ENCODE measurements at places on chromosomes 11 and 22. TPM values are rescaled to one million over a fixed set of nuclear protein-coding genes. Genes with fewer than 3 reads are reported as not detected.

- H3K4me1 ChIP-seq: no peaks in the 10 kb centered on the region
- no peak for DNase-seq
- no peak overlapping the region for H3K27ac ChIP-seq
- no peak overlapping the region for H3K4me3 ChIP-seq
These were observed 57.0 kb downstream of the RBFOX2 start for GRCh38 chr22:35971456-35972119.

DNA sequence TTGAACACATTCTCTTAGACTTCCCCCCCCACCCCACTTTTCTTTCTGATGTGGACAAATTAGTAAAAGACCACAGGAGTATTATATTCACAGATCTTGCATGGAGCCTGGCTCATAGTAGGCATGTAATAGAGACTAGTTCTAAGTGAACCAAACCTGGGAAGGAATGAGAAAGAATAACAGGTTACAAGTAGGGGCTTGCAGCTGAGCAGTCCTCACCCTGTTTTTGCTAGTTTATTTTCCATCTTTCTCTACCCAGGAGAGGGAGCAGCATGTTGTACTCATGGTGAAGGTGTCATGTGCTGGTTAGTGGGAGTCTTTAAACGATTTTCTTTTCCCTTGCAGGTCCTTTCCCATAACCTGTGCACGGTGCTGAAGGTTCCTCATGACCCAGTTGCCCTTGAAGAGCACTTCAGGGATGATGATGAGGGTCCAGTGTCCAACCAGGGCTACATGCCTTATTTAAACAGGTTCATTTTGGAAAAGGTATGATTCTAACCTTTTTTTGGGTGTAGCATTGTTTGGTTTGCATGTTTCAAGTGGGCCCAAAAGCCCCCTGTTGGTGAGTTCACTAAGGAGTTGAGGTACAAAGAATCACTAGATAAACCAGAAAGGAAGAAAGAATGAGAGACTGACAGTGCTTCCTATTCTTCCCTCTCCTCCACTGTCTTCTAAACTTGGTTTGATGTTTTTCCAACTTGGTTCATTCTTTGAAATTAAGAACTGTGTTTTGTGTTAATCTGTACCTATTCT lies 30.1 kb downstream of the SWAP70 start:
- H3K4me1 ChIP-seq: no peaks in the 10 kb centered on the region
- H3K27ac ChIP-seq: no peak overlapping the region
- no peak for DNase-seq

- DNase-seq: no peak
- no peaks in the 10 kb centered on the region for H3K4me1 ChIP-seq
- no peak overlapping the region for H3K4me3 ChIP-seq
- H3K36me3 ChIP-seq: no peaks in the 10 kb centered on the region
These were observed 7.1 kb upstream of the HMGXB4 start for GRCh38 chr22:35250156-35250555.

- H3K27ac ChIP-seq: peak overlapping the region; percentile 49
- peak; percentile 54 for DNase-seq
- no peaks in the 10 kb centered on the region for H3K36me3 ChIP-seq
- no peak overlapping the region for H3K4me3 ChIP-seq
- peaks cover 21% of the 10 kb centered on the region for H3K4me1 ChIP-seq
- no peaks in the 10 kb centered on the region for H3K27me3 ChIP-seq
These were observed 31.6 kb upstream of the CAVIN3 start for GRCh38 chr11:6351782-6352382.

DNA sequence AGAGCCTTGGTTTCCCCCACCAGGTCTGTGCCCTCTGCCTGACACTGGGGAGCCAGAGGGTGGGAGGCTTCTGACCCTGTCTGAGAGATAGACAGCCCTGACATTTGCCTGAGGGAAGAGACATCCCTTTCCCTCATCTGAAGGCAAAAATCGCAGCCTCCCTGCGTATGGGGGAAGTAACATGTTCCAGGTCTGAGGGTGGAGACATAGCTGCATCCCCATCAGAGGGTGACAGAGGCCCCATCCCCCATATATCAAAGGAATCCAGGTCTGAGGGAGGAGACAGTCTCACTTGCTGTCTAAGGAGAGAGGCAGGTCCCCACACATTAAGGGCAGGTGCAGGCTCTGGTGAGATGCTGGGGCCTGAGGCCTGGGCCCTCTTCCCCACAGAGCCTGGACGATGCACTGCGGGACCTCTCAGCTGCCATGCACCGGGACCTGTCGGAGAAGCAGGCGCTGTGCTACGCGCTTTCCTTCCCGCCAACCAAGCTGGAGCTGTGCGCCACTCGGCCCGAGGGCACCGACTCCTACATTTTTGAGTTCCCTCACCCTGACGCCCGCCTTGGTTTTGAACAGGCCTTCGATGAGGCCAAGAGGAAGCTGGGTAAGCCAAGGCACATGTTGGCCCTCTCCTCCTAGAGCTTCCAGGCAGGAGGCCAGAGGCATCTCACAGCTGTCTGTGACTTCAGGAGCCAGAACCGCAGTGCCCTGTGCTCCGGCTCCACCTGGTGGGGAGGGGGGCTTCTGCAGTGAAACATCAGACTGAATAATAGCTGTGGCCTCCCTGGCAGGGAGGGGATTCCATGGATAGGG lies 16.1 kb upstream of the RELT start:
- H3K4me1 ChIP-seq: peaks cover under 1% of the 10 kb centered on the region
- H3K36me3 ChIP-seq: no peaks in the 10 kb centered on the region
- H3K27me3 ChIP-seq: no peaks in the 10 kb centered on the region
- H3K27ac ChIP-seq: no peak overlapping the region
- DNase-seq: peak; percentile 57
- H3K4me3 ChIP-seq: no peak overlapping the region

DNA sequence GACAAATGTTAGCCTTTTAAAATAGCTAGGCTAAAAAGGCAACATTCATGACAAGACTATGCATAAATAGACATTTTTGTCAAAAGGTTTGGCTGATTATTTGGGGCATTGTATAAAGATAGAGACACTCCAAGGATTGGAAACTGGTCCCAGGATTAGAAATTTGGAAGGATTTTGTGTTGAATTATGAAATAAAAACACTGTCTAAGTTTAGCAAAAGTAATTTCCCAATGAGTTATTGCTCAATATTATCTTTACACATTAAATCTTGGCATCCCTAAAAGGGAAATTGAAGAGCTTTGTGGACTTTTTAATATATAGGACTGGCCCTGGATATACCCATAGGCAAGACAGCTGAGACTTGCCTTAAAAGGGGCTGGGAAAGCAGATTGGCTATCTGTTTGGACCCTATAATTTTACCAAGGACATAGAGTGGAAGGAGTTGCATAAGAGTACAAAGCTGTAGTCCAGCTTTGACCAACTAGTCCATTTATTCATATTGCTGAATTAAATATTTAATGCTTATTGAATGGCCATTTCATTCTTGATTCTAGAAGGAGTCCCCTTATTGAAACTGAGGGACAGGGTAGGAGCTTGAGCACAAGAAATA lies 382.7 kb downstream of the METTL15 start:
- no peak overlapping the region for H3K27ac ChIP-seq
- no peak for DNase-seq
- no peaks in the 10 kb centered on the region for H3K27me3 ChIP-seq
- H3K36me3 ChIP-seq: no peaks in the 10 kb centered on the region
- H3K4me3 ChIP-seq: no peak overlapping the region

DNA sequence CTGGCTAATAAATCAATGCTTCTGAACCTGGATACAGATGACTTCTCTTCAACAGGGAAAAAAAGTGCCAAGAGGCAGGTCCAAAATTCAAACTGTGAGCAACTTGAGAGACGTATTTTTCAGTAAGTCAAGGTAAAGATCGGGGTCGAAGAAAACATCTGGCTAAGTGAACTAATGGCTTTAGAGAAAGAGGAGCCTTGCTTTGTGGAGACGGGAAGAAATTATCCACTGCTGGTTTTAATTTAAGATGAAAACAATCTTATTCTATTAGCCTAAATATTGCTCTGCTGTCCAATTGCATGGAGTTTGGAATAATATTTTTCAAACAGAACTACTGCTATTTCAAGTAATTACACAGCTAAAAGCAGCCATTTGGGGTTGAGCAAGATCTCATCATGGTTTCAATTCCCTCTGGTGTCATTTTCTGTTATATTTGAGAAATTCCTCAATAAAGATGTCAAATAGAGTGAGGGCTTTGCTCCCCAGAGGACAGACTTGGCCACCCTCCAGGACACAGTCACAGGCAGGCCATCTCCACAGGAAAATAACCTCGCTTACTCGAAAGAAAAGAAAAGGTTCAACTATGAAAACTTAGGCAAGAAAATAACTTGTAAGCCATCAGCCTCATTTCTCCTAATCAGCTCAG lies 29.8 kb downstream of the SCUBE1 start:
- H3K36me3 ChIP-seq: no peaks in the 10 kb centered on the region
- no peaks in the 10 kb centered on the region for H3K4me1 ChIP-seq
- no peak overlapping the region for H3K27ac ChIP-seq
- no peak for DNase-seq
- H3K27me3 ChIP-seq: no peaks in the 10 kb centered on the region

GRCh38 chr11:83778596-83778995 lies 492.4 kb upstream of the CCDC90B start:
- H3K4me1 ChIP-seq: no peaks in the 10 kb centered on the region
- H3K36me3 ChIP-seq: no peaks in the 10 kb centered on the region
- peaks cover 3% of the 10 kb centered on the region for H3K27me3 ChIP-seq
- no peak for DNase-seq
- H3K4me3 ChIP-seq: no peak overlapping the region

GRCh38 chr11:43947815-43948214 lies 5.4 kb downstream of the C11orf96 start:
- no peak for DNase-seq
- peaks cover 52% of the 10 kb centered on the region for H3K27me3 ChIP-seq
- H3K36me3 ChIP-seq: no peaks in the 10 kb centered on the region
- no peak overlapping the region for H3K27ac ChIP-seq
- peaks cover 9% of the 10 kb centered on the region for H3K4me1 ChIP-seq

GRCh38 chr11:12127206-12127898 lies 17.0 kb downstream of the MICAL2 start:
- H3K4me3 ChIP-seq: no peak overlapping the region
- H3K27ac ChIP-seq: peak overlapping the region; percentile 8
- DNase-seq: no peak
- peaks cover 50% of the 10 kb centered on the region for H3K4me1 ChIP-seq
- no peaks in the 10 kb centered on the region for H3K36me3 ChIP-seq

GRCh38 chr11:1346669-1347390 lies 37.4 kb upstream of the TOLLIP start:
- H3K36me3 ChIP-seq: no peaks in the 10 kb centered on the region
- no peaks in the 10 kb centered on the region for H3K27me3 ChIP-seq

GRCh38 chr11:1072116-1072820 lies 2.4 kb upstream of the MUC2 start:
- no peaks in the 10 kb centered on the region for H3K36me3 ChIP-seq
- H3K27me3 ChIP-seq: peaks cover 1% of the 10 kb centered on the region
- no peak for DNase-seq
- H3K4me1 ChIP-seq: no peaks in the 10 kb centered on the region
- H3K4me3 ChIP-seq: no peak overlapping the region

Gene POTEH
- total RNA-seq: not detected

Gene ACR
- not detected for total RNA-seq

Gene ROM1
- total RNA-seq: 0.79 TPM

Gene INS
- not detected for total RNA-seq

Gene CELF1
- 120 TPM for total RNA-seq

Gene MS4A12
- not detected for total RNA-seq

Gene CNIH2
- total RNA-seq: 2.0 TPM

Data from activated CD8-positive, alpha-beta T cell treated with anti-CD3 and anti-CD28 coated beads for 36 hours (primary cell).